ENCODE measurements at places on chromosomes 1 and 21.

- no peak for DNase-seq
Observed at GRCh38 chr21:38905328-38905727, 99.6 kb downstream of the ETS2 start.

- DNase-seq: no peak
Observed at GRCh38 chr1:90727917-90728501, 10.9 kb upstream of the BARHL2 start.

DNA sequence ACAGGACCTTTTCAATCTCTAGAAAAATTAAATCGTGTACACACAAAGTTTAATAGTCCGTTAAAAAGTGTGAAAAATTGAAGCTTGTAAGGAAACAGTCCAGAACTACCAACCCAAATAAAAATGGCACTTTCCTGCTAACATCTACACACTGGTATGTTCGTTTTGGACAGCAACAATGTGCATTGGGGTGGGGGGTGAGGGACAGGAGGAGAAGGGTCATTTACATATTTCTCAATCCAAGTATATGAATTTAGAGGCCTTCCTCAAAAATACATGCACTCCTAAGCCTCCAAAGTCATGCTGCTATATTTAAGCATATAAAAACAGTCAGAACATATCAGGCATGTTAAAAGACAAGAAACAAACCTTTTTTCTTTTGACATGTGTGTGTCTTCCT, 2.5 kb downstream of the PPP1R15B start:
- peak; percentile 5 for DNase-seq

- DNase-seq: no peak
Observed at GRCh38 chr1:107549152-107549810, 408.4 kb downstream of the NTNG1 start.

GRCh38 chr1:43760745-43761317, 53.5 kb downstream of the ST3GAL3 start:
- DNase-seq: no peak

DNA sequence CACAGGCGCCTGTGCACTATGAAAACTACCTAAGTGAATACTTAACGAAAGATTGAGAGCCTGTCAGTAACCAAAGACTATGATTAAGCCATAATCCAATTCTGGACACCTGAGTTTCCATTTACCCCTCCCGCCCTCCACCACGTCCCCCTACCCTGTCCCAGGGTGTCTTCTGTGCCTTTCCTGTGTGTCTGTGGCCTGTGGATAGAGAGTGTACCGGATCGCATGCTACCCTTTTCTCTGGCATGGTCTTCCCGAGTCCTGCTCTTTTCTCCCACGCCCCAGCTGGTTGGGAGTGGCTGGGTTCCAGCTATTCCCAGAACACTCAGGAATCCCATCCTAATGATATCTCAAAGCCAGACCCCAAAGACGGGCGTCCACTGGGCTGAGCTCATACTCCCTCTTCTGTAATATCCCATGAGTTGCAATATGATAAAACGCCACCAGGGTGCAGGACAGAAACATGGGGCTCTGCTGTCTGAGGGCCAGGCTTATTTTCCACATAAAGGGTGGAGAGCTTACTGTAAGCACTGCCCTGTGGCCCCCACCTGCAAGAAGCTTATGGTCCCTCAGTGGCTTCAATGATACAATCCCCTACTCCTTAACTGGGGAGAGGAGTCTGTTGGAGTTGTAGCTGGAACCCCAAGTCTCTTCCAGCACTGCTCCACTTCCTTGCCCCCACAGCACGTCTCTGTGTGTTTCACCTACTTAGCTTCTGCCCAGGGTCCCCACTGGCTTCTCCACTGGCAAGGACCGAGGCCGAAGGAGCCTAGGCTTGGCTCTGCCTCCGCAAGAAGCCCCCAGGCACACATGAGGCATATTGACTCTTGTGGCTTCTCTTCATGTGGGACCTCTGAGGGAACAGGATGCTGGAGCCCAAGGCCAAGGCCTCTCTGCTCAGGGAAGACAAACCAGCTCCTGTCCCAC, 17.6 kb upstream of the ALX3 start:
- DNase-seq: no peak

DNA sequence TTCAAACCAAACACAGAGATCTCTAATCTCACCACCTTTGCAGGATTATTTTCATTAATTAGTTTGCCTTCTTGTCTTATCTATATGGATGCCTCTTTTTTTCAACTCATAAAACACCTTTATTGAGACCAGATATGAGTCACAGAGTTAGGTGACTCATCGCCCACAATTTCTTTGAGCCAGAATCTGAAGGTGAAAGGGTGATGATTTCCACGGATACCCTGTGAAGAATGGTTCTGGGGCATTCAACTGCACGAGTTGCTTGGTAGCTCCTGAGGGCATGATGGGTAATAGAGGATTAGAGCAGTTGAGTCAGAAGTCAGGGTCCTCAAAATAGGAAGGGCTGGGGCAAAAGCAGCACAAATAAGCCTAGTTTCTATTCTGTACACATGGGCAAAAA, 128.2 kb downstream of the TBX19 start:
- DNase-seq: peak; percentile 42

GRCh38 chr21:44596068-44596725, 3.9 kb upstream of the KRTAP10-6 start:
- DNase-seq: peak; percentile 75

- DNase-seq: no peak
Observed at GRCh38 chr1:239800861-239801260, 290.8 kb upstream of the FMN2 start.

GRCh38 chr1:186819563-186819962, 9.2 kb upstream of the PLA2G4A start:
- no peak for DNase-seq

DNA sequence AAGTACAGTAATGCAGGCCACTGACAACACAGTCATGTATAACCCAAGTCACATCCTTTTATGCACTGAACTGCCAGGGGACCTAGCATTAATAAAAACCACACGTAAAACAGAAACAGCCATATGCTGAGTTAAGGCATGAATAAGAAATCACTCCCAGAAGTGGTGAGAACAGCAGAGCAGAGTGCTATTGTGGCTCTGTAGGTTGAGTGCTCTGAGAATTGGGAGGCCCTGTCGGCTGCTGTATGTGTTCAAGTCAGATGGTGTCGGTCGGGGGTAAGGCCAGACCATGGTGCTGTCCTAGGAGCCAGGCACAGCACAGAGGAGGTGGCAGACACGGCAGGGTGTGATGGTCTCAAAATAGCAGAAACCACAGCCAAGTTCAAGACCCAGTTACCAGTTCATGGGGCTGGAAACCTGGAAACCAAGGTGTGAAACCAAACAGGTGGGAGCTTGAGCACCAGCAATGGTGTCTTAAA, 126.6 kb upstream of the COA6 start:
- peak; percentile 62 for DNase-seq

GRCh38 chr1:37438037-37438868, 36.1 kb upstream of the ZC3H12A start:
- no peak for DNase-seq

DNA sequence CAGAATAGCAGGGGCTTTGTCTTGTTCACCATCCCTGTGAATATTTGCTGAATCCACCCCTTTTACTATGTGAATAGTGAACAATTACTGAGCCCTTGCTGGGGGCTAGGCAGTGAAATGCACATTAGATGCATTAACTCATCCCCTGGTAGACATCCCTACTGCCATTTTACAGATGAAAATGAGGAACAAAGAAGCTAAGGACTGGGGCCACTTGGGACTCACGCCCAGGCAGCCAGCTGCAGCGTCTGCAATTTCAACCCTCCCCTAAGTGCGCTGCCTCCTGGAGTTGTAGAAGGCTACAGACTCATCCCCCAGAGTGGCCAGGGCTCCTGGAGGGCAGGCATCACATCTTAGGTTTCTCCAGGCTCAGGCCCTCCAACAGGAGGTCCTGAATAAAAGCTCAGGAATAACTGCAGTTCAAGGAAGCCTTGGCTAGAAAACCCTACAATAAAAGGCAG, 31.6 kb downstream of the CAPZB start:
- no peak for DNase-seq

DNA sequence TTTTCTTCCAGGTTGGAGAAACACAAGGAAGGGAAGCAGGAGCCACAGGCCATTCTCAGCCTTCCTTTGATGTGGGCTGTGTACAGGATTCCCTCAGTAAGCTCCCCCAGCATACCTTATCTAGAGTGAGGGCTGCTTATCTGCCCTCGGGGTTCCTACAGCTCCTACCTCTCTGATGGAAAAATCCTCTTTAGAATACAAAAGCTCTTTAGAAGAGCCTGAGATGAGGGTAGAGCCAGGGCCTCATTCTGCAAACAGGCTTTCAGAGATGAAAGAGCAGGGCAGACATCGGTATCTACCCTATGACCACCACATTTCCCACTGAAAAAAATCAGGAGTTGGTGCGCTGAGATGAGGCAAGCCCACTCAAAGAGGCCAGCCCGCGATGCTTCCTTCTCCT, 85.1 kb downstream of the PLPP3 start:
- DNase-seq: no peak

- no peak for DNase-seq
Observed at GRCh38 chr21:33080776-33081175, 10.8 kb downstream of the OLIG1 start.

DNA sequence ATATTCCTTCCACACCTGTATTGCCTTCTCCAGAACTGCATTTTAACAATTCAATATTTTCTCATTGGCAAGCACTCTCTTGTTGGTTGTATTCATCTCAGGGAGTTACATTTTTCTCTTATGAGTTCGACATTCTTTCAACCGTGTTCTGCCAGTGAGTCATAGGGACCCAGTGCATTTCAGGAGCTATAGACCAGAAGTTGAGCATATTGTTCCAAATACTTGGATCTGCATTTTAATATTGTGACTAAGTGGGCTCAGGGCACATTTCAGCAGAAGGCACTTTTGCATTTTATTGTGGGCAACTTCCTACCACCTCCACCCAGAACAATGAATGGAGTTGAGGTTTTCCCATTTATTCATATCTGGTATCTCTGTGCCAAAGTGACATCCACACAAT, 132.8 kb downstream of the TNFSF18 start:
- no peak for DNase-seq

GRCh38 chr1:226002667-226003501, 3.7 kb upstream of the SDE2 start:
- DNase-seq: no peak

DNA sequence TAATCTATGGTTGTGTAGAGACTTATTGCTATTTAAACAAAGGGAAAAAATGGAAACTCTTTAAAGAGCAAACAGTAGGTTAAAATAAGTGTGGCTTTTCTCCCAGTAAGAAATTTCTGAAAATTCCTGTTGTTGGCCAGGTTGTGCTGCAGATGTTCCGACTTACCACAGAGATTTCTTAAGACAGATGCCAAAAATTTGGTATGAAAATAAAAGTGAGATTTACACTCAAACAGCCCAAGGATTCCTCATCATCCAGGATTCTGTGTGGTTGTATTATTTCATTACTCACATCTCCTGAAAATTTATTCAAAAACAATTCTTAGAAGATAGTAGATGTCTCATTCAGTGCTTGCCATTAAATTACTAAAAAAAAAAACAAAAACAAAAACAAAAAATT, 296.7 kb upstream of the PTBP2 start:
- no peak for DNase-seq

DNA sequence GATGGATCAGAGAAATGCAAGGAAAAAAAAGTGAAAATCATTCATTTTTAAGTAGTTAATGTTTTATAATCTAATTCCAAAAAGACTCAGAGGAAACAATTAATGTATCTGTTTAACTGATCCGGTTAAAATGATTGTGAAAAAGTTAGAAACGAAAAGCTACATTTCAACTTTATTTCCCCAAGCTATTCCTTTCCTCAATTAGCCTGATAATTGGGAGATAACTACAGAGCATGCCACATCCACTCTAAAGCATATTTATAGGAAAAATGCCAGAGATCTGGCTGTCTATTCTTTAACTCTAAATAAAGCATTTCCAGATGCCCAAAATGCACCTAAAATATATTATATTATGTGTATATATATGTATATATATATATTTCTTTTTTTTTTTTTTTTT, 35.9 kb upstream of the XPR1 start:
- no peak for DNase-seq

DNA sequence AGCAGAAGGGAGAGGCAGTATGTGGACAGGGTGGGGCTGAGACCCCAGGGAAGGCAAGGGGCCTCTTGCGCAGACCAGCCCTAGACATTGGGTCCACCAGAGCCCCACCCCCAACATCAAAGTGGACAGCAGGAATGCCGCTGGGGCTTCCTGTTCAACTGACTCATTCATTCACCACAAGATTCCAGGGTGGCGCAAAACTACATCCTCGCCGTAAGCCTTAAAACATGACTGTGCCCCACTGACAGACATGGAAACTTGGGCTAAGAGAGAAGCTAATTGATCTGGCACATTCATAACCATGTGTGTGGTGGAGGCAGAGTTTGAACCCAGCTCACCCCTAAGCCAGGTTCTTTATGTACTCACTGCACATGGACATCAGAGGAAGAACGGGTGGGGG, 14.0 kb downstream of the COL16A1 start:
- DNase-seq: no peak

GRCh38 chr1:9992910-9993309, 4.1 kb upstream of the RBP7 start:
- DNase-seq: no peak

DNA sequence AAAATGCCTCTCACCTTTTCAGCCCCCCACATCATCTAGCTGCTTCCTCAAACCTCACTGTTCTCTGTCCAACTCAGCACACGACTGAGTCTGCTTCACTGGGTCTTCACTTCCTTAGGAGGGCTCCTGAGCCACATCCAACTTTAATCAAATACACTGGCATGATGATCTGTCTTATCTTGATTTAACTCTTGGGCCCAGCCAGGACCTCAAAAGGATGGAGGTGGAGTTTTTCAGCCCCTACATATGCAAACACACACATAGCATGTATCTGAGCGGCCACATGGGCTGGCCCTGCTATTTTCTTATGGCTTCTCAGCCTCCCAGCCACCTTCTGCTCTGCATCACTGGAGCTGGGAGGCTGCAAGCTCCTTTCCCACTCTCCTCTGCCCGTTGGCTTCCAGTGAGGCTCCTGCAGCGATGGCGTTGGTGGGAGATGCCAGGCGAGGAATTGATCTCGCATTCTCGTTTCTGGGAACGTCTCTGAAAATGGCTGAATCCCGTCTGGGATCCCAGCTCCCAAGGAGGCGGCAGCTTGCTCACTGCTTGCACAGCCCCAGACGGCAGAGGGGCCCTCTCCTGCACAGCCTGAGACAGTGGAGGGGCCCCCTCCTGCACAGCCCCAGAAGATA, 1.8 kb upstream of the PRXL2B start:
- no peak for DNase-seq

All from vagina (tissue), 2 donors.